Transverse colon (tissue), 4 donors: ENCODE measurements at places on chromosomes 2 and 18.

DNA sequence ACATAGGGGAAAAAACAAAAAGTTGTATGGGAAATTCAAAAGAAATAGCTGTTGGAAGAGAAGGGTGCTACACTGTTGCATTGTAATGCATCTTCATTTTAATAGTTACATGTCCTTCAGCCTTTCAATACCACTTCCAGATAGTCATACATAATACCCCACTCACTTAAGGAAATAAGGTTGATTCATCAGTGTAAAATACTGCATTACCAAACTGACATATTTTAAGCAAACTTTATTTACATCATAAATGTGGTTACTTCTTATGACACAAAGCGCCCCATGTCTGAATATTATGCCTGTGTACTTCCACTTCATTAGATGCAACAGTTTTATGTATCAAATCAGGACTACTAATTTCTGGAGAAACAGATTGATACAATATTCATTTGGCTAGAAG, 4.5 kb downstream of the RBMS1 start:
- peaks cover 22% of the 10 kb centered on the region for H3K27me3 ChIP-seq
- DNase-seq = no peak
- H3K27ac ChIP-seq = no peak overlapping the region
- no peaks in the 10 kb centered on the region for H3K4me1 ChIP-seq

DNA sequence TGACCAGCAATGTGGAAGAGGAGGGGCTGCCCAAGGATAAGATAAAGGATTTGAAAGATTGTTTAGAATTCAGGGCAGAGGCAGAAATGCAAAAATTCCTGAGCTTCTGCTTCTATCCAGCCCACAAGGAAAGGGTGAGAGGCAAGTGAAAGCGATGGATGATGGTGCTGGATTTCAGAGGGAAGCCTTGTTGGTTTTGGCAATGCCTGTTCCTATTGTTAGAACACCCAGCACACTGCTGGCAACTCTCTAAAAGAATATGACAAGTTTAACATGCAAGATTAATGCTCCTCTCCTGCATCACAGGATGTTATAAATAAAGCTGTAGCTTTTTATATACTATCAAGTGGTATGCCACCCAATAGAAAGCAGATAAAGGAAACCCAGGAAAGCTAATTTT, 92.6 kb downstream of the ZNF385B start:
- H3K4me3 ChIP-seq = no peak overlapping the region
- H3K4me1 ChIP-seq = no peaks in the 10 kb centered on the region
- H3K36me3 ChIP-seq = no peaks in the 10 kb centered on the region
- DNase-seq = no peak

DNA sequence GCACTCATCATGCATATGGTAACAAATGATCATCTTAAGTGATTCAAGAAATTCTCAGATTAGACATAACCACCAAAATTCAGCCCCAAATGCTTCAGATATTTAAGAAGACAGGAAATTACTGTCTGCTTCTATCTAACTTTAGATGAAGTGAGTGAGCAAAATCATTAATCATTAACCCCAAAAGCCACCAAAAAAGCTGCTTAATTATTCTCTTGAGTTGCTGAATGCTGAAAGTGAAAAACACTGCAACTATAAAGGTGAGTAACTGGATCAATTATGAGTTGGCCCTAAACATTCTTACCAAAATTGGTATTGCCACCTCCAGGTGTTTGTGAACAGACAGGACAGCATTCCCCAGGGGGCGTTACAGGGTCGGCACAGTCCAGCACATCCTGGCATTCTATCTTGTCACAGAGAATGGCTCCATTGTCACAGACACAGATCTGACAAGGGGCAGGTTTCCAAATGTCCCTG, 69.6 kb downstream of the COL5A2 start:
- no peak overlapping the region for H3K27ac ChIP-seq
- no peaks in the 10 kb centered on the region for H3K4me1 ChIP-seq

DNA sequence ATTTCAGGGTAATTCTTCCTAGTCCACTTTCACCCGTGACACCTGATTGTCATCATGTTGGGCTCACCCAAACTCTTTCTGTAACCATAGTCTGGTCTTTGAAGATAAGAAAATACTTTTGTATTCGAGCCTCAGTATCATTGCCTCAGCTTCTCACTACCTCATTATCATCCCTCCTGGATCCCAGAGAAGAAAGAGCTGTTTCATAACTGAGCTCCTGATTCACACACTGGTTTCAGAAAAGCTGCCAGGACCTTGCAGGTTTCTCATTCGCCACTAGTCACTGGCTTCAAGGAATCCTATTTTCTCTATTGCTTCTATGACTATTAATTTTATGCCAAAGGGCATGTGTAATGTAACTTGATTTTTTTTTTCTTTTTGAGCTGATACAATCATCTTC, 2.9 kb upstream of the CRIM1 start:
- no peak for DNase-seq
- no peak overlapping the region for H3K27ac ChIP-seq
- H3K36me3 ChIP-seq = no peaks in the 10 kb centered on the region

- DNase-seq = no peak
- no peaks in the 10 kb centered on the region for H3K4me1 ChIP-seq
- H3K27me3 ChIP-seq = no peaks in the 10 kb centered on the region
- H3K27ac ChIP-seq = no peak overlapping the region
- H3K36me3 ChIP-seq = no peaks in the 10 kb centered on the region
Measured at GRCh38 chr18:46155641-46156051, 51.5 kb downstream of the HAUS1 start.

- no peak for DNase-seq
- no peak overlapping the region for H3K27ac ChIP-seq
- H3K4me3 ChIP-seq = no peak overlapping the region
- H3K27me3 ChIP-seq = no peaks in the 10 kb centered on the region
- no peaks in the 10 kb centered on the region for H3K36me3 ChIP-seq
Measured at GRCh38 chr2:227864161-227864756, 7.2 kb upstream of the DAW1 start.

DNA sequence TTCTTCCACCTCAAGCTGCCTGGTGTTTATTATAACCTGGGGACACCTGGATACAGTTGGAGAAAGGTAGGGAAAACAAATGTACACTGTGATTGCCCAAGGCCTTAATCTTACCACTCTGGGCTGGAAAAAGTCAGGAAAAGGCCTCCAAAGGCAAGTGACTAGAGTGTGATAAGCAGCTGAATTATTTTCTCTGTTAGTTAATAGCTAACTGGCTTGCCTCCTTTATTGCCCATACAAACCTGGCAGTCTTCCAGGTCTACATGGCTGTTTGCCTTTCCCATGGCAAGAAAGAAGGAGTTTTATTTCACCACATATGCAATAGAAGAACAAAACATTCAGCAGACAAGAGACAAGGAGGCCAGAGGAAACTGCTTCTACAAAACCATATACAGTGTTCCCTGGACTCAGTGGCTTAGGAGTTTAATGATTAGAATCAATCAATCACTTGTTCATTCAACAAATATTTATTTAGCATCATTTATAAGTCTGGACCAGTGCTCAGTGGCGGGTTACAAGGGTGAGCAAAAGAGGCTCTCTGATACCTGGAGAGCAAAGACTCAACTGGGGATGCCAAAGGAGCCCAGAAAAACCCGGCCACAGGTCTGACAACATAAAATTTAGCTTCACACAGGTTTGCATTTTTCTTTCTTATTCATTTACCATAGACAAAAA, 27.5 kb upstream of the SUCLG1 start:
- peak; percentile 78 for DNase-seq
- H3K4me1 ChIP-seq = peaks cover 6% of the 10 kb centered on the region
- peak overlapping the region; percentile 70 for H3K27ac ChIP-seq
- H3K27me3 ChIP-seq = no peaks in the 10 kb centered on the region
- no peak overlapping the region for H3K4me3 ChIP-seq
- no peaks in the 10 kb centered on the region for H3K36me3 ChIP-seq

DNA sequence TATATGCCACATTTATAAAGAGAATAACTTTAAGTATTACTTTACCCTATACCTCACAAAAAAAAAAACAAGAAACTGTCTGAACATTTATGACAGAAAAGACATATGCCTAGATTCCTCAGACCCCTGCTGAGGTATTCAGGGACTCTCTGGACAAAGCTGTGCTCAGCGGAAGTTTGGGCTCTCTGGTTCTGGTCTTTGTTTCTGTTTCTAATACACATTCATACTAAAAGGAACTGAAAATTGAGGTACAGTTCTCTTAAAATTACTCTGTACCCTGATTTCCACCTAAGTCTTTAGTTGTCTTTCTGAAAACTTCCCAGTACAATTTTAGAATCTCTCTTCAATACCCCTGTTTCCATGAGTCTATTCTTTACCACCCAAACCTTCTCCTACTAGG, 160.3 kb downstream of the IKZF2 start:
- H3K36me3 ChIP-seq = no peaks in the 10 kb centered on the region
- no peaks in the 10 kb centered on the region for H3K27me3 ChIP-seq
- H3K27ac ChIP-seq = no peak overlapping the region
- no peaks in the 10 kb centered on the region for H3K4me1 ChIP-seq
- no peak overlapping the region for H3K4me3 ChIP-seq

DNA sequence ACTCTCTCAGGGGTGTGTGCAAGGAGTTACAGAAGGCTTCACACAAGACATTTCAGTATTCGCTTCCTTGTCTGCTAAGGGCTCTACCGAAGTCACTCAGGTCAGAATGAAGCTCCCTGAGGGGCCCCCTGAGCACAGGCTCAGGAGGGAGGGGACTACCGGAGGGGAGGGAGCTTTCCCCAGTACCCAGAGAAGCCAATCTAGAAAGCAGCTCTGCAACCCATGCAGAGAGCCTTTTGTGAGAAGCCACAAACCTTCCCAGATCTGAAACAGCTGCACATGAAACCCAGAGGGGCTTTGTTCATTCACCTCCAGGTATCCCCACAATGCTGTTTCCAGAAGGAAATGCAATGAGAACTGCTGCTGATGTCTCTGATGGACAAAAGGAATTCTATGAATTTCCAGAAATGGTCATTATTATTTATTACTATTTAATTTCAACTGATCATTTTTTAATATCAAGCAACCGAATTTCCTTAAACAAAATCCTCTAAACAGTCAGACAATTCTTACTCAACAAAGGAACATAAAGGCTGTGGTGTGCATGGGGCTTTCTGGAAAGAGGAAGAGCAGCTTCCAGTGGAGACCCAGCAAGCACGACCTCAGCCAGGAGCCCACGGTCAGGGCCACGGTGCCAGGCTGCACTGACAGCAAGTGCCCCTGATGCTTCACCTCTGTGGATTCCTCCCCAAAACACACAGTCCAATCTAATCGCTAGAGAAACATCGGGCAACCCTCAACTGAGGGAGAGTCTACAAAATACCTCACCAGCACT, 42.0 kb downstream of the NDUFA10 start:
- no peaks in the 10 kb centered on the region for H3K27me3 ChIP-seq
- no peak overlapping the region for H3K4me3 ChIP-seq
- no peak overlapping the region for H3K27ac ChIP-seq
